ENCODE measurements at places on chromosomes 1 and 21.
A peak's percentile ranks its signal among the peaks of the same experiment; 100 is the strongest.

GRCh38 chr1:237712586-237713157, 178.1 kb downstream of the ZP4 start:
- no peak for DNase-seq

GRCh38 chr1:152026895-152027294, 9.9 kb downstream of the S100A11 start:
- no peak for DNase-seq

DNA sequence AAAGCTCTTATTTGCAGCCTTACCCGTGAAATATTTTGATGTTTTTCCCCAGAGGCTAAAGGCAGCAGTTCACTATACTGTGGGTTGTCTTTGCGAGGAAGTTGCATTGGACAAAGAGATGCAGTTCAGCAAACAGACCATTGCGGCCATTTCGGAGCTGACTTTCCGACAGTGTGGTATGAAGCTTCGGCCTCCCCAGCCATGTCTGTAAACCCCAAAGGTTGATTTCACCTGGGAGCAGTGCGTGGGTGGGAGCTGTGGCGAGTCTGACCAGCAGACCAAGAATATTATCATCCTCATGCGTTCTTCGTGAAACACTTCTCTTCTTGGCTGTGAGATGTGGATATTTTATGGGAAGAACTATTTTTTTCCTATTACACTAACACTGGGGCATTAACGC, 3.6 kb downstream of the CENPS start:
- DNase-seq: no peak

DNA sequence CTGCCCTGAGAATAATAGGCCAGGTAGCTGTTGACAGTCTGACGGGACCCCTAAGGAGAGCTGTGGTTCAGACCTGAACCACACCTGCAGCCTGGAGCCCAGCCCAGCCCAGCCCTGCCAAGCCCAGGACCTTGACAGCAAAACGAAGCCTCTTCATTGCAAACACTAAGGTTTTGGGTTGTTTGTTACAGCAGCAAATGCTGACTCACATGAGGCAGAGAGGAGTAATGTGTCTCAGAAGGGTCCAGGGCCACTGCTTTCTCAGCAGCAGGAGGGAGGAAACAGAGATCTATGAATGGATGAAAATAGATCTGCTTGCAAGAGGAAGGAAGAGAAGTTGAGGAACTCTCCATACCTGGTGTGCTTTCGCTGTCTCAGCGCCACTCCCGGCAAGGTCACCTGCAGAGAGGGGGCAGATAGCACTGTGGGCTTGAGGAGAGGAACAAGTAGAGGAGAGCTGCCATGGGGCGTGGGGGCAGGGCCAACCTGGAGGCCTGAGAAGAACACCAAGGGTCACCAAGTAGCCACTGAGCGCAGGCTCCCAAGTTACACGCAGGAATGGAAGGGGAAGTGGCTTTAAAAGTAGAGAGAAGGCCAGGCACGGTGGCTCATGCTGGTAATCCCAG, 127.2 kb downstream of the ZNF281 start:
- no peak for DNase-seq

DNA sequence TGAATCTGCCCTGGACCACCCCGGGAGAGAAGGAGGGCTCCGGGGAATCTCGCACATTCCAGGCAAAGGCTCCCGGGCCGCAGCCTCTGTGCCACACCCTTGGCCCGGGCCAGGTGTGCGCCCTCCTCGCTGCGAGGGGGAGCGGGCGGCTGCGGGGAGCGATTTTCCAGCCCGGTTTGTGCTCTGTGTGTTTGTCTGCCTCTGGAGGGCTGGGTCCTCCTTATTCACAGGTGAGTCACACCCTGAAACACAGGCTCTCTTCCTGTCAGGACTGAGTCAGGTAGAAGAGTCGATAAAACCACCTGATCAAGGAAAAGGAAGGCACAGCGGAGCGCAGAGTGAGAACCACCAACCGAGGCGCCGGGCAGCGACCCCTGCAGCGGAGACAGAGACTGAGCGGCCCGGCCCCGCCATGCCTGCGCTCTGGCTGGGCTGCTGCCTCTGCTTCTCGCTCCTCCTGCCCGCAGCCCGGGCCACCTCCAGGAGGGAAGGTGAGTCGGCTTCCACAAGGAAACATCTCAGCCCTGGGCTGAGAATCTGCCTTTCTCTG, at the start of gene LAMC2:
TSS of gene LAMC2 (plus strand) at position 324 of the 550 bp plus-strand sequence. CDS start at position 413, 89 bp downstream.
- peak; percentile 86 for DNase-seq

DNA sequence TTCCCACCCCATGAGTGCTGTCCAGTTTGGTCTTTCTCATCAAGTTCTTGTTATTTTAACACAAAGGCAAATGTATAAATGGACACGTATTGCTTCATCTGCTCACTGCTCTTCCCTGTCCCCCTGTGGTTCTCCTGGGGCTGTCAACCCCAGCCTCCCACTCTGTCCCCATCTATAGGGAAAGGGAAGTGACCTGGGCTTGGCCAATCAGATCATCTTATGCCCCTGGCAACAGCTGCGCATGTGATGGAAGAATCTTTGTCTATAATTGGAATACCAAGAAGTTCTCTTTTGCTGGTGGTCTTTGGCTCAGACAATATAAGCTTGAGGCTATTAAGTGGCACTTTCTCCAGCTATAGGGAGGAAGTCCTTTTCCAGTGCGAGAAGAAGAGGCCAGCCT, 4.7 kb upstream of the CCSAP start:
- DNase-seq: no peak

DNA sequence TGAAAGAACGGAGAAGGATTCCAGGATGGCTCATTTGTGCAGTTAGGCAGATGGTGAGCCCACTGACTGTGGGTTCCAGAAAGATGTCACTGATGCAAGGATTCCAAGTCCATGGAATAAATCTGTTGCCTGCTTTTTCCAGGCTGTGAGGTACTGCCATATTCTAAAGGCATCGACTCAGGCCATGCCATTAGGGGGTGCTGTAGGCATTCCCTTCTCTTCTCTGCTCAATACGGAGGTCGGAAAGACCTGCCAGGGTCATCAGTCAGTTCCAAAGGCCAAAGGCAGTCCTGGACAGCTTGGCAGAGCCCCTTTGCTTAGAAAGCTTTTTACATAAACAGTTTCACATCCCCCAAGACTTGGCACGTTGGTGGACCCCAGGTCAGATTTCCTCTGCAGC, 31.7 kb upstream of the TMEM125 start:
- DNase-seq: peak; percentile 31

DNA sequence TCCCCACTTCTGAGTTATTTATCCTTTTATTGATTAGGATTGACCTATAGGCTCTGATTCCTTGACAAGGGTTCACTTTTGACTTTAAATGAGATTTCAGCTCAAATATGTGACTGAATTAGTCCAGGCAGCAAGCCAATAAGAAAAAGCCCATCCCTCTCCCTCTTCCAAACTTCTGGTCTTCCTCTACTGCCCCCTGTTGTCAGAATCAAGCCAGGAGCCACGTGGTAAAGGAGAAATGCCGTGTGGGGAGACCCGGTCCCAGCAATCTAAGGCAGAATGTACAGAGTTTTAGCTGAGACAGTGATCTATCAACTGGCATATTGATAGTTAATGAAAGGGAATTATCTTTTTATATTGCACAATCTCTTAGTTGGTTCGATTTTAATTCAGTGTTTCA, 5.2 kb downstream of the ADAMTS5 start:
- no peak for DNase-seq

- DNase-seq: no peak
These were observed 385.9 kb downstream of the CAMTA1 start for GRCh38 chr1:7171168-7171567.

DNA sequence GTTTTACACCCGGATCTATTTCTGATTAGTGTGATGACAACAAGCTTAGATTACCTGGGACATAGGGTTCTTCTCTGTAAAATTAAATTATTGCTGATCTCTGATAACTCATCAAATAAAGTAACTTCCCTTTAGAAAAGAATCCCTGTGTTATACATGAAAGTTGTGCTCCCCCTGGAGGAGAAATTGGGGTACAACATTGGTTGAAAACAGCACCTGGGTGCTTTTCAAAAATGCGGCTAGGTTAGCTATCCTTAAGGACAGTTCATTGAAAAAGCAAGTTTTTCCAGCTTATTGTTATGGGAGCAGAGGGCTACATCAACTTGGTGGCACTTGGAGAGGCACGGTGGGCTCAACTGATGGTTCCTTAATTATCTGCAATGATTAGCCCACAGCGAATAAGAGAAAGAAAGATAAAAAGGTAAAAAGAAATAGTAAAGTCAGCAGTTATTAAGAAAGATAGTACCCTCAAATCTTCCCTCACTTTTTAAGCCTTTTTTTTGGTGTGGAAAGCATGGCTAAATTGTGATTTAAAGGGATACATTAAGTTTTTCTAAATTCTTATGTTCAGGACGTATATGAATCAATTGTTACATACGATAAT, 97.8 kb downstream of the FMN2 start:
- peak; percentile 21 for DNase-seq

GRCh38 chr1:17520041-17520440, 19.5 kb upstream of the ARHGEF10L start:
- no peak for DNase-seq

GRCh38 chr1:81967951-81968350, 167.2 kb downstream of the ADGRL2 start:
- no peak for DNase-seq

DNA sequence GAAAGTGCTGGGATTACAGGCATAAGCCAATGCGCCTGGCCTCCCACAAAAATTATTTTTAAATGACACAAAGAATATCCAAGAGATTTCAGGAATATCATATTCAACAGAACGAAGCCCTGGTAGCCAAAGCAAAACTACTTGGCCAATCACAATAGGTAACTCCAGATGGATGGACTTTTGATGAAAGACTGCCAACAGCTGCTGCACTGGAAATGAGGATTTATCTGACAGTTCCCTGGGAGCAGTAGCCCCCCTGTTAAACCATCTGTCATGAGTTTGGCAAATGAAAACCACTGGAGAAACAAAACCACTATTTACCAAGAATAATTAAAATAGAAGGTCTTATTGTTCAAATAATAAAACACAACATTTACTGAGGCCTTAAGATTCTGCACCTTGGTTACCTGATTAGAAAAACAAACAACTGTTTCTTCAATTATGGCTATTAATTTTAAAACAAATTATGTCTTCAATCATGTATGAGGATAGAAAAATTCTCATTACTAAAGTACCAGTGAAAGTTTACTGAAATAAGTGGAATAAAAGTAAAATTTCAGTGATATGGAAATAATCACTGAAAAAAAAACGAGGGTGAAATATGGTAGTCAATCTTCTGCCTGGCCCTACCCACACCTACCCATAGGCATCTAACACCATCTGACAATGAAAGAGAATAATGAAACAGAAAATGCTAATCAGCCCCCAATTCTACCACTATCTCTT, 34.3 kb upstream of the PSMG1 start:
- DNase-seq: no peak

DNA sequence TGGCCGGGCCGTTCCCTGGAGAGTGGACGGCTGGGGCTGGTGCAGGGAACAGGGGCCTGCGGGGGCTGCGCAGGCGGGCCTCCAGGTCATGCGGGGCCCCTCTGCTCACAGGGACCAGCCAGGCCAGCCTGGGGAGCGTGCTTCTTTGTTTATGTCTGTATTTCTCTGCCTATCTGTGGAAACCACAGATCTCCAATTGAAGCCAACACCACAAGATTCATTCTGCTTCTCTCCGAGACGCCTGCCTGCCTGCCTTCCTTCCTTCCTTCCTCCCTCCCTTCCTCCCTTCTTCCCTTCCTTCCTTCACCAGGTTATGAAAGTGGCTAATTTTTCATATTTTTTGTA, 39.9 kb upstream of the HMGN1 start:
- no peak for DNase-seq

DNA sequence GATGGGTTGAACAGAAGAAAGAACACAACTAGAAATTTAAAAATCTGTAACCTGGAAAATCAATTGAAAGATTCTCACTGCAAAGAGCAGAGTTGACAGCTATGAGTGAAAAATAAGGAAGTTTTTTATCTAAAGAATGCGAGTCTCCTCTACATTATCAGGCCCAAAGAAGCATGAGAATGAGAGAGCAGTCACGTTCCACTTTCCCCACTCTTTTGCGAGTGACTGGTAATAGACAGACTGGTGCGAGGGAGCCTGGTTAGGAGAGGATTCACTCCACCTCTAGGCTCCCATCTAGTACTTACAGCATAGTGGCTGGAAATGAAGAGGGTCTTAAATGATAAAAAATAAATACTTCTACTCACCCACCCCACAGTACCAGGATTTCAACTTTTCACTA, 52.0 kb downstream of the PRDX6 start:
- DNase-seq: no peak

GRCh38 chr1:6651909-6652308, 27.2 kb downstream of the THAP3 start:
- no peak for DNase-seq

Measured in urothelium cell line (cell line).